ENCODE measurements at places on chromosomes 2 and 18.

DNA sequence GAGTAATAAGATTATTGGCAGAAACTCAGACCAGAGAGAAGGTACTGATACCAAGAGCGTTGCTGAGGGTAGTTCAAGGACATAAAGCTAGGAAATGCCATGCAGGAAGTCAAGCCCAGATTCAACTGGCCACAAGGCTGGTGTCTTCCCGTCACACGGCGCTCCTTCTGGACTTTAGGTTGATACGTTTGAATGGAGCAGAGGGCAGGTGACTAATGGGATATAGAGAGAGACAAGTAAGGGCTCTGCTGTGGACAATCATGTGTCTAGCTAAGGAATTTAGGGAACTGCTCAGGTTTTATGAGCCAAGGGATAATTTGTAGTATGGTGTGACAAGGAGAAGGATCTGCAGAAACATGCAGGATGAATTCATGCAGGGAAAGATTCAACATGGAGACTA lies 83.9 kb upstream of the MC2R start:
- no peak for DNase-seq

DNA sequence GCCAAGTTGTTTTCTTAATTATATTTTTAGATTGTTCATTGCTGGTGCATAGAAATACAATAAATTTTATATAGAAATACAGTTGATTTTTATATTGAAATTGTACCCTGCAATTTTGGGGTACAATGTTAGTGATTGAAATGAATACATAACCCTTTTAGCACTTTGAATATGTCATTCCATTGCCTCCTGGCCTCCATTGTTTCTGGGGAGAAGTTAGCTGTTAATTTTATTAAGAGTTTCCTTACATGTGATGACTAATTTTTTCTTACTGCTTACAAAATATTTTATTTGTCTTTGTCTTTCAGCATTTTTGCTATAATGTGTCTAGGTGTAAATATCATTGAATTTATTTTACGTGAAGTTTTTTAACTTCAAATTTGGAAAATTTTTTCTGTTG lies 176.5 kb upstream of the DCC start:
- no peak for DNase-seq

DNA sequence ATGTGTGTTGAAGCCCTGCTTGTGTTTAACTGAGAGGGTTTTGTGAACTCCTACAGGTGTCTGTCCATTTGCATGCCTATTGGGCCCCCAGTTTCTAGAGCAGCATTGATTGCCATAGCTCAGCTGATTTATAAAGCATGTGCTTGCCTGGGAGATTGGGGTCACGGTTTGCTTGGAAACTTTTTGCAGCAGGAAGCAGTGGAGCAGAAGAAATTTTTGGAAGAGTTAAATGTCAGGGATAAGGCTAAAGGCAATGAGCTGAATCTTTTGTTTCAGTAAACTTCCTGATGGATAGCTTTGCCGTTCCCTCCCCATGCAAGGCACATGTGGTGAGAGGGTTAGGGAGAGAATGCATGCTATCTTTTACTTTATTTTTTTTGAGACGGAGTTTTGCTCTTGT lies 102.2 kb downstream of the PTPRM start:
- no peak for DNase-seq

DNA sequence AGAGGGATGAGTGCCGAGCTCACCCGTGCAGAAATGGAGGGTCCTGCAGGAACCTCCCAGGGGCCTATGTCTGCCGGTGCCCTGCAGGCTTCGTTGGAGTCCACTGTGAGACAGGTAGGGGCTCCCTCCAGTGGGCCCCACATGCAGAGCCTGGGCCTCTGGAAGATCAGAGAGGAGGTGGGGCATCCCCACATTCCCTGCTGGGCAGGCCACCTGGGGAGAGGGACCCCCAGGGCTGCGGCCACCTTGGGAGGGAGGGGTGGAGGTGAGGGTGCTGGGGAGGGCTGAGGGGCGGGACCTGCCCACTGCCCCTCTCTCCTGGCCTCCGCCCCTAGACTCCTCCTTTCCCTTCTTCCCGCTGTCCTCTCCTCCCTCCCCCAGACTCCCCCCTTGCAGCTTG lies 38.5 kb downstream of the MTERF4 start:
- DNase-seq = no peak

- DNase-seq = no peak
Measured at GRCh38 chr2:199629301-199629700, 171.6 kb upstream of the SATB2 start.

DNA sequence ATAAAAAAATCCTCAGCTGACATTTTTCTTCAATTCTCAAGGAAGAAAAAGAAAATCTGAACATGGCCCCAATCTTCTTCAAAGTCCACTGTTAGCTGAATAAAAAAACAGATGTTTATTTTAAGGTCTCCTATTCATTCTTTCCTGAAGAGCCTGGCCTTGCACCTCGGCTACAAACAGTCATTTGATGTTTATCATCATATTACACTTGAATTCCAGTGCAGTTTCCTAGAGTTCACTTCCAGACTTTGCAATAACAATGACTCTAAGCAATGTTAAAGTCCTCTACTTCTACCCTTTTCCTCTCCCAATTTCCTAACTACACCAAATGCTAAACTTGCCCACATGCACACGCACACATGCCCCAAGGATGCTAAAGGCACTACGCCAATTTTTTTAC lies 70.1 kb downstream of the NOL10 start:
- DNase-seq = no peak

GRCh38 chr2:85813982-85814801 lies 60.4 kb downstream of the ATOH8 start:
- peak; percentile 83 for DNase-seq

DNA sequence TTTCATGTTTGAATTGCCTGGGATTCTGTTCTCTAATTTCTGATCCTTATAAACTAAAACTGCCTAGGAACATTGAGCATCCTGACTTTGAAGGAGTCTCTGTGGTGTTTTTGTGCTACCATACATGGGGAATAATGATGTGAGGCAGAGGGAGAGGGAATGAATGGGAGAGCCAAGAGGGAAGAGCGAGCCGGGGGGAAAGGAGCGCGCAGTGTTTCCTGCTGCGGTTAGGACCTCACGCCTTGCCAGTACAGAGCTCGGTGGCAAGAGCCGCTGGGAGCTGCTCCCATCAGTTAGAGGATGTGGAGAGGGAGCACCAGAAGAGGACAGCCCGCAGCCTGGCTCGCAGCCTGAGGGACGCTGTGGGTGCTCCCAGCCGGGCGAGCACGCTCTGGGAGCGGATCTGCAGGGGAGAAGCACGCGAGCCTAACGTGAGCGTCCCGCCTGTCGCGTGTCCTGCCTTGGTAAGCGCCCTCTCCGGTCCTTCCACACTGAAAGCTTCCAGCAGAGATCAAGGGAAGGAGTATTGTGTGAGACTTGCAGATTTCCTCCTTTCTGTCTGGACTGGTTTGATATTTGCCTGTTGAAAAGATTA lies 114.7 kb downstream of the FAM210A start:
- no peak for DNase-seq

- DNase-seq = no peak
Measured at GRCh38 chr2:54099829-54100585, 15.4 kb upstream of the ACYP2 start.

GRCh38 chr2:83587309-83587708 lies 871.8 kb downstream of the SUCLG1 start:
- DNase-seq = no peak

DNA sequence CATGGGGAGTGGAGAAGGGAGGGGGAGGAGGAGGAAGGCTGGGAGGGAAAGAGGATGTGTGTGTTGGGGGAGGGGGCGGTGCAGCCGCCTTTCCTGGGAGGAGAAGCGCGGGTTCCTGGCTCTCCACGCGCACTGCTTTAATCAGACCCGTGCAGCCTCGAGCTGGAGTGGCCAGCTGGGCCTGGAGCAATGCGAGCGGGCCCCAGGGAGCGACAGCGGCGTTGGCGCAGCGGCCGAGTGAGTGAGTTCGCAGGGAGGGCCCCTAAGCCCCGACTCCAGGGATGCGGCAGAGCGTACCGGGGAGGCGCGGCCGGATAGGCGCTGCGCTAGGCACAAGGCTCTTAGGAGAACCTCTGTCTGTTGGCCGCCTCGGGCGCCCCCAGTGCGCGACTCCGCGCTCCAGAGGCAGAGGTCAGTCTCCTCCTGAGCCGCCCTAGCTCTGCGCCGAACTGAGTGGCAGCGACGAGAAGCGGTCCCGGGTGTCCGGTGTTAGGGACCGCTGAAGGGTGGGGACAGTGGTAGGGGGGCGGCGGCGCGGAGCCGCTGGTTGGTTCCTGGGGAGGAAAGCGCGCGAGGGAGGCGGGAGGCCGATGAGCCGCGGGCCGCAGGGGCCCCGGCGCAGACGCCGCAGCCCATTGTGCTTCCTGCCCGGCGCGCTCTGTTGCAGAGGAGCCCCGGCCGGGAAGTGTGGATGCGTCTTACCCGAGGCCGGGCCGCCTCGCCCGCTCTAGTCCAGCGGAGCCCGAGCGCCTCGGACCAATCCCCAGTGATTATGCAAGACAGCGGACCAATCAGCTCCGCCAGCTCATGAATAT lies 455 bp upstream of the DLX1 start:
- DNase-seq = peak; percentile 86

GRCh38 chr2:189576396-189576795 lies 4.2 kb downstream of the SLC40A1 start:
- no peak for DNase-seq

- DNase-seq = peak; percentile 60
Measured at GRCh38 chr18:62450546-62451410, 72.0 kb upstream of the ZCCHC2 start.

- no peak for DNase-seq
Measured at GRCh38 chr2:130764035-130764820, 8.9 kb downstream of the AMER3 start.

GRCh38 chr18:39795350-39795749 lies 2159.7 kb upstream of the PIK3C3 start:
- DNase-seq = no peak

DNA sequence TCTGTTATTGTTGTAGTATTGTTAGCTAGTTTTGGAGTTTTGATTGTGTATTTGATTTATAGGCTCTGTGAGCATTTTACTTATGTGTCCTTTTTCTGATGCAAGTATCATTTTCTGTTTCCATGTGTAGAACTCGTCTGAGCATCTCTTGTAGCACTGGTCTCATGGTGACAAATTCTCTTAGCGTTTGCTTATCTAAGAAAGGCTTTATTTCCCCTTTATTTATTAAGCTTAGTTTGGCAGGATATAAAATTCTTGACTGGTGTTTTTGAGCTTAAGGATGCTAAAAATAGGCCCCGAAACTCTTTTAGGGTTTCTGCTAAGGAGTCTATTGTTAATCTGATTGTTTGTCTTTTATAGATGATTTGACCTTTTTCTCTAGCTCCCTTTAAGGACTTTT lies 57.6 kb upstream of the THUMPD2 start:
- no peak for DNase-seq

DNA sequence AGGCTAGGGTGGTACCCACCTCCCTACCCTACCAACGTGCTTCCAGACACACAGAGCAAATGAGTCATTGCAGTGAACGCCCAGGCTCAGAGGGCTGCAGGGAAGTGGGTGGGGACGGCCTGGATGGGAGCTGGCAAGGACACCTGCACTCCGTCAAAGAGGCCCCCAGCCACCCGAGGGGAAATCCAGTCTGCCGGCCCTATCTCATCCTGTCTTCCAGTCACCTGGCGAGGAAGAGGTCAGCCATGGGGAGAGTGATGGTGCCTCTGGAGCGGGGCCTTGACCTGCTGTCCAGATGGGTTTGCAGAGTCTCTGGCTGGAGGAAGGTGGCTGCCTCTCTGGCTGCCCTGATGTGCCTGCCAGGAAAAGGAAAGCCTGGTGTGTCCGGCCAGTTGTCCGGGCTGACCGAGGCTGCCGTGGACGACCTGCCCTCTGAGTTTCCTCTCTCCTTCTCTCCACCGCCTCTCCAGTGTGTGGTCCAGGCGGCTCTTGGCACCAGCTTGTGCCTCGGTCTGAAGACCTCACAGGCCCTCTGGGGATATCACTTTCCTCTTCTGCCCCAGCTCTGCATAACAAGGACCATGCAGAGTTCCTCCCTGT lies 209.7 kb upstream of the COPS8 start:
- no peak for DNase-seq

DNA sequence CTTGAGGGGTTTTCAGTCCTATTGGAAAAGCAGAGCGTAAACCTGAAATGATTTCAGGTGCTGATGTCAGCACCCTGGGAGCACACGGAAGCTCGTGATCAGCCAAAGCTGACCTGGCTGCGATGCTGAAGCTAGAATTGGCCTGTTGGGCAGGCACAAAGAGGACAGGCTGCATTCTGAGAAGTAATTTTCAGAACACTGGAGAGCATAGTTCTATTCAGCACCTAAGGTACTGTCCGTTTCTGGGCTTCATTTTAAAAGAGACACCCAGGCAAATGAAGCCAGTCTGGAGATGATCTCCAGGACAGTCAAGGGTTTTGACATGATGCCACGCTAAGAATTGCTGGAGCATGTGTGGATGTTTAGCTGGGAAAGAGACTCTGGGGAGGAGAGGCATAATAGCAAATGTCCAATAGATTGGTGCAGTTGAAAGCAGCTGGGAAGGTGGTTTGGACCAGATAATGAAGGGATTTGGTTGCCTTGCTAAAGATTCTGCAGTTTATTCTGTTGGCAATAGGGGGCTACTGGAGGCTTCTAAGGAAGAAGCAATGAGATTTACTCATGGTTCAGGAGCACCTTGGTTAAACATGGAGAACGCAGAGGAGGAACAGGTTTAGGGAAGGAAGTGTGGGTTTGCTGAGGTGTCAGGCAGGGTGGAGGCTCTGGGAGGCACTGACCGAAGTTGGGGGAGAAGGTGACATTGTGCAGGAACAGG lies 86.6 kb downstream of the ACOXL start:
- DNase-seq = no peak

DNA sequence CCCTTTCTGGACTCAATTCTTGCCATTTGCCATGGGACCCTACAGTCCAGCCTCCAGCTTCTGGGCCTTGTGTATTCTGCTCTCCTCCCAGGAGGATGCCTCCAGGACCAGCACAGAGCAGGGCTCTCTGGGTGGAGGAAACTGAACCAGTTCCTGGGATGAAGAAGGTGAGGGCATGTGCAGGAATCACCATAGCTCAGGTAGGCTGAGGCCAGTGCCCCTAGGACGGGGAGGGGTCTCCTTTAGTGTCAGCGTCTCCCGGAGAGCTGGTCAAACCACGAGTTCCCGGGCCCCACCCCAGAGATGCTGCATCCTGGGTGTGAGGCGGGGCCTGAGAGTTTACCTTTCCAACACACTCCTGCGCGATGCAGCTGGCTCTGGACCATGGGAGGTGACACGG lies 5.8 kb upstream of the PRELID3A start:
- DNase-seq = no peak

- no peak for DNase-seq
Measured at GRCh38 chr2:69745035-69745434, 3.1 kb downstream of the ANXA4 start.

DNA sequence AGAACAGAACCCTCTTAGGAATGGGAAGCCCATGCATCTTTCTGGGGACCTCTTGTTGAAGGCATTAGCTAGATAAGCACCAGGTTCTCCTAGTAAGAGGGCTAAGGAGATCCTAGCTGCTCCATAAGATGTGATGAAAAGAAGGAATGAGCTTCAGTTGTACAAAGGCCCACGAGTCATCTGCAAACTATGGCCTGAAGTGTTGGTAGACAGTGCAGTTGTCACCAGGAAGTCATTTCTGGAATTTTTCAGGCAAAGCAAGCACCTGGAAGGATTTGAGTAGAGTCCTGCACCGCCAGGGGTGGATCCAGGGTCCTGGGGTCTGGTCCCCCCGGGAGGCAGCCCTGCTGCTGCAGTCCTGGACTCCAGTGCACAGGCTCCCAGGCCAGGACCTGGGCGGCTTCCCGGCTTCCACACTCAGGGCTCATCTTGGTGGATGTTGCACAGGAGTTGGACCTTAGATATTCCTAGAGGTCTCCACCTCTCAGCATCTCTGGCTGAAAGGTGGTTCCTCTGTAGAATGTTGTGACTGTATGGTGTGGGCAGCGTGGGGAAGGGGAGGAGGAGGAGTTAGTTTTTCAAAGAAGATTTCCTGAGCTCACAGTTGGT lies 85.3 kb downstream of the LDLRAD4 start:
- DNase-seq = no peak
